ENCODE measurements at places on chromosomes 16 and 17.

DNA sequence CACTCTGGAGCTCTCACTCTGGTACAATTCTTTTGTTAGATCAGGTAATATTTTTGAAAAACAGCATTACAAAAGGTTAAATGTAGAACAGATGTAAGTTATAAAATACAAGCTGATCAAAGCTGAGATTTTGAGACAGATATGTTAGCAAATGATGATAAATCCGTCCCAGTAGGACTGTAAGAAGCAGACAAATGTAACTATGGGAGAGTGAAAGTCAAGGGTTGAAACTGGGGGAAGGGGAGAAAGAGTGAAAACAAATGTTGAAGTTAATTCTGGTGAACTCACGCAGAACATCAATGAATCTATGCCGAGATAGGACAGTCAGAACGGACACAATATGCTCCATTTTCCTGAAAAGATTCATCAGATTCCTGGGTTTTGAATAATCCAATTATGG, 298.9 kb upstream of the IRX5 start:
- no peak for DNase-seq

DNA sequence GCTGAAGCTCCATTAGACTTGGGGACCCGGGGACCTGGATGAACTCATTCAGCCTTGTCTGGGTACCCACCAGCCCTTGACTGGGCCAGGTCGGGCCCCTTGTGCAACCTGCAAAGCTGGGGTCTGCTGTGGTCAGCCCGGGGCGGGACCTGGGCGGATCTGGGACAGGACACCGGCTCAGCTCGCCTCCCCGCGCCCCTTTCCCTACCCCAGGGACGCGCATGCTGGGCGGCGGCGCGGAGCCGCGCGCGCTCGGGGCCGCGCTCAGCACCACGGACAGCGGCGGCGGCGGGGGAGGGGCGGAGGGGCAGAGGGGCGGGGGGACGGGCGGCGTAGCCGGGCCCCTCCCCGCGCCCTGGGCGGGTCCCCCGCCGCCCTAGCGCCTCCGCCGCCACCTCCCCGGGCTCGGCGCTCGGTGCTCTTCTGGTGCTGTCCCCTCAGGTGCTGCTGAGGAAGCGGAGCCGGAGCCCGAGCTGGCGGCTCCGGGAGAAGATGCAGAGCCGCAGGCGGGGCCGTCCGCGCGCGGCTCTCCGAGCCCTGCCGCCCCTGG, 7.4 kb downstream of the ACD start:
- DNase-seq: no peak

DNA sequence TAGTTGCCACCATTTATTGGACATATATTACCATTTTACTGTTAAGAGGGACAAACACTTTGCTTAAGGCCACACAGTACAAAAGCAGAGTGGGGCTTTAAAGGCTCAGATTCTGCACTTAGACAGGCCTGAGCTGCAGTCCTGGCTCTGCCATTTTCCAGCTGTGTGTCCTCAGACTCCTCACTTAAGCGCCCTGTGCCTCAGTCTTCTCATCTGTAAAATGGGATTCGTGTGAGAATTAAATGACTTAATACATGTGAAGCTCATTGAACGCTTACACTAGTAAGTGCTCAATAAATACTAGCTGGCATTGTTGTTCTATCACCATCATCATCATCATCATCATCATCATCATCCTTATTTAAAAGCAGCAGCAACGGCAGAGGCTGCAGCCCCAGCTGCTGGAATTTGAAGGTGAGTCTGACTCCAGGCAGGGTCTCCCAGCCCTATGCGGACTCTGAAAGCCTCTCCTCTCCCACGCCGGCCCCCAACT, 445 bp upstream of the CACNG5 start:
- no peak for DNase-seq

GRCh38 chr17:57499648-57500049, 243.3 kb downstream of the MSI2 start:
- no peak for DNase-seq

DNA sequence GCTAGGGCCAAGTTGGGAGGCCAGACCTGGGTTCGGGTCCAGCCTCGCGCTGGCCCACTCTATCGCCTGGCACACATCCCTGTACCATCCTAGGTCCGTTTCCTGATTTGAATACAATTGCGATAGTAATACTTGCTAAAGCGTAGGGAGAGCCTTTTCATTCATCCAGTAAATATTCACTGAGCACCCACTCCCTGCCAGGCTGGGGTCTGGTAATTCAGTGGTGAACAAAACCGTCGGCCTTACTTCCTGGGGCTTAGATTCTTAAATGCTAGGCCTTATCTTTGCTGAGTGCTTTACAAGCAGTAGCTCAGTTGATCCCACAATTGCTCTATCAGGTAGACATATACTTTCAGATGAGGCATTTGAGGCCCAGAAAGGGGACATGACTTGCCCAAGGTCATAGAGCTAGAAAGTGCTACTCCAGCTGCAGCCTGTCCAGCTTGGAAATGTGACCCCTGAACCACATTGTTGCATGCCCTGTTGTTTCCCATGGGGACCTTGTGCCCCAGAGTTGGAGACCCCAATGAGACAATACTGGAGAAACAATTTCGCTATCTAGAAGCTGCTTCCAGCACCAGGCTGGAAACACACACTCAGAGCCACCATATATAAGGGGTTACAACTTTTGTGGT, 691 bp downstream of the USB1 start:
- no peak for DNase-seq

Data from brain pericyte (primary cell).